ENCODE measurements at places on chromosomes 5 and 9. TPM values are rescaled to one million over a fixed set of nuclear protein-coding genes. Genes with fewer than 3 reads are reported as not detected.

The SLC31A2 gene
- total RNA-seq: 10.7 TPM

The PRDM9 gene
- total RNA-seq: not detected

- no peak for DNase-seq
Observed at GRCh38 chr5:89303033-89303480, 420.1 kb upstream of the MEF2C start.

The ARSI gene
- total RNA-seq: 0.16 TPM

The NUTM2G gene
- total RNA-seq: not detected

The ACER2 gene
- 3.8 TPM for total RNA-seq

The SCGB3A2 gene
- not detected for total RNA-seq

GRCh38 chr9:91825422-91825821 lies 124.6 kb downstream of the ROR2 start:
- no peak for DNase-seq

The ATOX1 gene
- total RNA-seq: 65.4 TPM
